ENCODE measurements at places on chromosomes 6 and 20. TPM values are rescaled to one million over a fixed set of nuclear protein-coding genes. Genes with fewer than 3 reads are reported as not detected.

DNA sequence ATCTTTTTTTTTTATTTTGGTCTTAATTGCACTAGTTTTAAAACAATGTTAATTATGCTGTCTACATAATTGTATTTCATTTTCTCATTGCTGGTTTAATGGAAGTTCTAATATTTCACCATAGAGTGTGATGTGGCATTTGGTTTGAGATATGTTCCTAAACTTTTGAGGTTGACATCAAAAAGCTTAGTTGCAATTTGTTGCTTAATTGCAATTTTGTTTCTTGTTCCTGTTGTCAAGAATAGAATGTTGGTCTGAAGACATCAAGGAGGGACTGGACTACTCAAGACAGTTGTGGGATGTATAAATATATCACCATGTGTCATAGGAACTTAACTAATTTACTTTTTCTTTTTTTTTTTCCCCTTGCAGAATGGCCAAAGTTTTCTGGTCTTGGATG, 12.5 kb downstream of the HSF2 start:
- ATAC-seq = no peak

Gene RTEL1
- total RNA-seq = 12.2 TPM

DNA sequence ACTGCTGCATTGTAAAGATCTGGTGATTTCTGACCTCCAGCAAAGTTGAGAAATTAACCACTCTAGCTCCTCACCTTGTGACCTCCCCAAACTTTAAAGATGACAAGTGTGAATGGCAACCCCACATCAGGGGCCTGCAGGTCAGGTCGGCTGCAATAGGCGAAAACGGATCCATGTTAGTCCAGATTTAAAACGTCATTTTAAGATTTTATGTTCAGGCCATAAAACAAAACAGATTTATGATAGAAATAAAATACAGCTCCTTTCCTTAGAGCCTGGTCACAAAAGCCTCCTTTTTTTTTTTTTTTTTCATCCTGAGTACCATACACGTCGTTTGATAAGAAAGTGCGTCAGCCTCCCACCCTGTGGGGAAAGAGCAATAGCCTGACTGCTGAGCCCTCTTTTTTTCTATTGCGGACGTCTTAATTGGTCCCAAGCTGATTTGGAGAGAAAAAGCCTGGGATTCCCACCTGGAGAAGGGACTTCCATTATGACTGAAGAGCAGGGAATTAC, 519.2 kb upstream of the NOX3 start:
- no peak for ATAC-seq

GRCh38 chr6:130697271-130697994, 129.8 kb upstream of the SMLR1 start:
- ATAC-seq = no peak

- ATAC-seq = no peak
These were observed 149.7 kb downstream of the PRL start for GRCh38 chr6:22146931-22147701.

GRCh38 chr6:119609865-119610264, 260.3 kb upstream of the MAN1A1 start:
- no peak for ATAC-seq

Gene SLC17A2
- not detected for total RNA-seq

DNA sequence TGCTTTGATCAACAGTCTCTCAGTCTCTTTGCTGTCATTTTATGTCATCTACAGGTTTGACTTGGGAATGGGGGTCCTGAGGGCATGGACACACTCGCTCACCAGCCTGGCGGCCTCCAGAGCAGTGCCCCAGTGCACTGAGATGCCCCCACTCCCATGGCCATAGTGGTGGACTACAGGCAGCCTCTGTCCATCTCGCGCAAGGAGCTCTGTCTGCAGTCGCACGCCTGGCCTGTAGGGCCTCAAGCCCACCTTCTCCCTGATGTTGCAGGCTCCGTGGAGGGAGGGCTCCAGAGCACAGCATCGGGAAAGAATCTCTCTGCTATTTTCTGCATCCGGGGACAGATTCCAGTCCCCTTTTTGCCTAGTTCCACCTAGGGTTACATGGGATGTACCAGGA, 22.6 kb downstream of the DDO start:
- no peak for ATAC-seq

GRCh38 chr6:89411145-89412070, 665 bp downstream of the RRAGD start:
- peak; percentile 51 for ATAC-seq

GRCh38 chr6:31906122-31906521, 4.2 kb upstream of the ZBTB12 start:
- ATAC-seq = no peak

DNA sequence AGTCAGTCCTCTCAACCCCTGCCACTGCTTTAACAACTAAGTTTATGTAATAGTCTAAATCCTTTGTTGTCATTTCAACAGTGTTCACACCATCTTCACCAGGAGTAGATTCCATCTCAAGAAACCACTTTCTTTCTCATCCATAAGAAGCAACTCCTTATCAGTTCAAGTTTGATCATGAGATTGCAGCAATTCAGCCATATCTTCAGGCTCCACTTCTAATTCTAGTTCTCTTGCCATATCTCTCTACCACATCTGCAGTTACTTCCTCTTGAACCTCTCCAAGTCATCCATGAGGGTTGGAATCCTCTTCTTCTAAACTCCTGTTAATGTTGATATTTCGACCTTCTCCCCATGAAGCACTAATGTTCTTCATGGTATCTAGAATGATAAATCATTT, 57.9 kb upstream of the FOXO3 start:
- ATAC-seq = no peak

Data from esophagus mucosa (tissue), 1 donor.